HEK293T (cell line): ENCODE measurements at places on chromosomes 5 and 9.
A peak's percentile ranks its signal among the peaks of the same experiment; 100 is the strongest.

DNA sequence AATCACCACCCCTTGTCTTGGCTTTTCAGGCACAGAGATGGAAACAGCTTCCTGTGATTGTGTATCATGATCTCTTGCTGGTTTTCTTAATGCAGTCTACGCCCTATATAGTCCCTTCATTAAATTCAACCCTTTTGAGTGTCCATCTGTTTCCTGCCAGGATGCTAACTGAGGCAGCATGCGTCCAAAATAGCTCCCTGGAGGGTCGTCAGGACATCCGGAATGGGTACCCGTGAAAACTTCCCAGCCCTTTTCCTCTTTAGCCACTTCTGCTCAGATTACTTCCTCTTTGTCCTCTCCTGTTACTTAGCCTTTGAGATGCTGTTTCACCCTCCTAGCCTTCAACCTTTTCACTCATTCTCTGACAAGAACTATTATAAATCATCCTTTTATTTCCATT lies 79.8 kb upstream of the KLF9 start:
- no peak for DNase-seq

GRCh38 chr5:87311405-87312279 lies 44.0 kb downstream of the RASA1 start:
- no peak for DNase-seq

DNA sequence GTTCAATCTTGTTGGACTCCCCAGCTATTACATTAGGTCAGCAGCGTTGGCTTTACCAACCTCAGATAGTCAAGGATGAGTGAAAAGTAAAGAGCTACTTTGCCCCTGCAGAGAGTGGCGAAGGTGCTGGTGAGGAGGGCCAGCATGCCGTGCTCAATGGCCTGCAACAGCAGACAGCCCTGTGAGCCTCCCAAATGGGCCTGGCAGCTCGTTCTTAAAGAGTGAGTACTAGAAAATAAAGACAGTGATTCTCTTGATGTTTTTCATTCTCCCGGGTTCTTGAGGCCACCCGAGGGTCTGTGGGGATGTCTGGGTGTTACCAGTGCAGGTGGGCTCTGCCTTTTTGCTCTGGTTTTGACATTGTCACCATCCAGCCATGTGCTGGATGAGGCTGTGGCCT lies 16.2 kb downstream of the GADD45G start:
- no peak for DNase-seq

DNA sequence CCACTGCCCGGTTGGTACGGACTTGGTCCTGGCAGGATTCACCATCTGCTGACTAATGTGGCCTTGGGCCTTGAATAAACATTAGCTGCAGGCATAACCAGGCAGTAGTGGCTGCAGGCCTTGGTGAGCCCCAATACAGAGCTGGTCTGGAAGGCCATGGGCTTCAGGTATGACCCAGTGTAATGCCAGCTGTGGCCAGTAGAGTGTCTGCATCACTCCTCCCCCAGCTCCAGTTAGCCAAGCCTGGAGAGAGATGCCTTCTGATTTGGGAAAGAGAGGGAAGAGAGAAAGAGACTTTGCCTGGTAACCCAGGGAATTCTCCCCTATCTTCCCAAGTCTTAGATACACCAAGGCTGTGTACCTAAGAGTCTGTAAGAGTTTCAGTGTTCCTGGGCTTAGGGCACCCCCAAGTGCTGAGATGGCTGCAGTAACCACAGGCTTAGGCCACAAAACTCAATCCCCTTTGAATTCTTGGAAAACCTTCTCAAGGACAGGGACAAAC lies 5.6 kb upstream of the C5 start:
- peak; percentile 44 for DNase-seq

GRCh38 chr9:120413121-120414048 lies 166.6 kb downstream of the CDK5RAP2 start:
- no peak for DNase-seq

DNA sequence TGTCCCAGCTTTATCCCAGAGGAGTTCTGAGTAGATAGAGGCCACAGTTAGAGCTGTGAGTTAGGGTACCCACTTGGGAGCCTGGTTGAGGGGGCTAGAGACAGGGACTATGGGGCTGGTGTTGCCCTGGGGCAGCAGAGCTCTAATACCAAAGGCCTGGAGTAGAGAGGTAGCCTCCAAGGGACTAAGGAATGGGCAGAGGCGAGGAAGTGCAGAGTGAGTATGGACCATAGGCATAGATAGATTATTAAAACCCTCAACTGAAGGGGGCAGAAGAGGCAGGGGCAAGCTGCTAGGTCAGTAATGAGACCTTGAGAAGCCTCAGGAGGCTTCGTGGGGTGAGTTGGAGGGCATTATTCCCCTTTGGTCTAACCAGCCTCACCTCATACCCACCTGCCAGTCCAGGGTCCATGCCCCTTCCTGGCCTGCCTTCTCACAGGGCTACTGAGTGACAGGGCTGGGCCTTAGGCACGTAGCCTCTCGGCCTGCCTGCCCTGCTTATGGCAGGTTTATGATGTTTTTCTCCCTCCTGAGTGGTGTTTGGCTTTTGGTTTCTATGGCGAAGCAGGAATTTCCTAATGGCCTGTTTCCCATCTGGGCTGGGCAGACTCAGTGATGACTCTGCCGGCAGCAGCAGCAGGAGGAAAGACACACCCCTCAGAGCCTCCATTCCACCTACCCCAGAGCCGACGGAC lies 8.0 kb downstream of the PDLIM4 start:
- DNase-seq: no peak

- DNase-seq: no peak
Observed at GRCh38 chr9:35980289-35981011, 22.5 kb upstream of the OR2S2 start.

DNA sequence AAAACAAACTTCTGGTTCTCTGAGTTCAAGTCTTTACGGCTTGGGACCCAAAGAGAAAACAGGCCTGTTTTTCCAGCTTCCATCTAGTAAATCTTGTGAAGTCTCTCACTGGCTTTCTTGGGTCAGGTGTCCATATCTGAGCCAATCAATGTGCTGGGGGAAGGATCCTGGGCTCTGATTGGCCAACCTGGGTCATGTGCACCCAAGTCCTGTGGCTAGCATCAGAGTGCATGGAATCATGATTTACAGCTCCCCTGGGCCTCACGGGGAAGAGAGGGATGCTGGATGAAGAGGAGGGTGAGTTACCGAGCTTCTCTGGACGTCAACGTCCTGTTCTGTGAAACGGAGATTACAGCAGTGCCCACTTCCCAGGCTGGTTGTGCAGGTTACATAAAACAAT lies 19.4 kb downstream of the CXCL14 start:
- DNase-seq: peak; percentile 35

- DNase-seq: no peak
Observed at GRCh38 chr9:133545494-133546286, 11.2 kb downstream of the ADAMTSL2 start.

GRCh38 chr5:129022599-129022998 lies 57.3 kb downstream of the SLC27A6 start:
- DNase-seq: no peak
